GM04504 (cell line): ENCODE measurements at places on chromosomes 4 and X.
A peak's percentile ranks its signal among the peaks of the same experiment; 100 is the strongest.

- peak; percentile 29 for DNase-seq
These were observed 1299.9 kb downstream of the C4orf33 start for GRCh38 chr4:130395871-130396270.

GRCh38 chr4:186701273-186701672 lies 22.4 kb downstream of the FAT1 start:
- DNase-seq: no peak

DNA sequence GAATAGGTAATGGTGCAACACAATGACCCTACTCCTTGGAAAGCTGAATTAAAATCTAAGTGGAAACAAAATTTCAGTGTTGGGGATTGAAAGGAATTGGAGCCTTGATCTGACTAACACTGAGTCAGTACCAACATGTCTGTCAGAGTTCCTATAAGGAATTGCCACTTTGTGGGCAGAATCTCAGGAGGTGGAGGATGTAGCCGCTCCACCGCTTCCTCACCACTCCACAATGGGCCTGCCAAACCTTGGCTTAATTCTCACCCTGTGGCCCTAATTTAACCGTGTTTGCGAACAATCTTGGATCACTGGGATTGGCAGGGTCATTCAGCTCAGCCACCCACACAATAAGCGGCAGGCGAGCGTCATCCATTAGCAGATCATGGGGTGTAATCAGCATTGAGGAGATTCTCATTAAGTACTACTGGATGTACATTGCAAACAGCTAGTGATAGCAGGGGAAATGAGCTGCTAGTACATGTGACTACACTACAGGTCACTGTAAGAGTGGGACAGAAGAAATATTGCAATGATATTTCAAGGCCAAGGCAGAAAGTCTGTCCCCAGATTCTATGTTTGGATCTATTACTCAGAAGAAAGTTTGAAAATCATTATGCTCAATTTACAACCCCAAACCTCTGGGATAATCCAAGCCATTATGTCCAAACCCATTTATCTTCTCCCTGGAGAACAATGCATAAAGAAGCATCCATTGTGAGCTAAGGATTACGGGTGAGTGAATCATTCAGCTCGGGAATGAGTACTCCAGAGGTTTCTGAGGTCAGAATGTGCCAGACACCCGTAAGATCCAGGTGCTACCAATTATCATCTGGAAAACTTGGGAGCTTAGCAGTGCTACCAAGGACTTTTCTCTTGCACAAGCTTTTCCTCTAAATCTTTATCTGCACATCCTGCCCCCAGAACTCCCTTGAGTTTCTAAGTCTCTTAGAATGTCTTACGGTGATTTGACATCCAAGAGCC lies 5.8 kb downstream of the SRPX start:
- peak; percentile 79 for DNase-seq

- no peak for DNase-seq
These were observed 168.2 kb downstream of the ZNF518B start for GRCh38 chr4:10288830-10289537.

GRCh38 chrX:56572975-56573374 lies 9.5 kb downstream of the UBQLN2 start:
- DNase-seq: no peak

GRCh38 chr4:120874792-120875774 lies 47.4 kb downstream of the PRDM5 start:
- DNase-seq: no peak

- DNase-seq: no peak
These were observed 49.2 kb downstream of the PJA1 start for GRCh38 chrX:69116077-69116476.

DNA sequence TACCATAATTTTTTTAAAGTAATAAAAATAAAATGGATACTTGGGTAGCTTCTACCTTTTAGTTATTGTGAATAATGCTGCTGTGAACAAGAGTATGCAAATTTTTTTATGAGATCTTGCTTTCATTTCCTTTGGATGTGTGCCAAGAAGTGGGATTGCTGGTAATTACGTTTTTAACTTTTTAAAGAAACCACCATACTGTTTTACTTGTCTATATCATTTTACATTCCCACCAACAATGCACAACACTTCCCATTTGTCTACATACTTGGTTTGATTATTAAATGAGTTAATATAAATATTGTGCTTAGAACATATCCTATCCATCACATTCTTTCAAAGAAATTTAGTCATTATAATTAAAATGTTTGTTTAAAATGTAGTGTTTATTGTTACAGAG lies 3.9 kb upstream of the SULT1B1 start:
- no peak for DNase-seq

GRCh38 chr4:123495530-123495929 lies 98.9 kb downstream of the SPRY1 start:
- DNase-seq: no peak

DNA sequence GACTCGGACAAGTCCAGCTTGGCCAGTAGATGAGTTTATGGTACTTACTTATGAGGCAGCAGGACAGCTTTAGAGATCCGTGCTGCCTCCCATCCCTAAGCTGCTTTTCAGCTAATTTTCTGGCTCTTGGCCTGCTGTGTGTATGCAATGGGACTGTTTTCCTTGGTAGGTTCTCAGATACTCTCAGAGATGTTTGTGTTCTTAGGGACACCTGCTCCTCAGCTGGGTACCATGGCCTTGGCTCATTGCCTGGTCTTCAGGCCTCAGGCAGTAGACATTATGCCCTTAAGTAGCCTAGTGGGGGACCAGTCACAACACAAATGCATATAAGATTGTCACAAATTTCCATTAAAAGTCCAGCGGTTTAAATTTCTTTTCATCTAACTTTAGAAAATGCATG lies 688.0 kb downstream of the PCDH7 start:
- no peak for DNase-seq

- peak; percentile 28 for DNase-seq
These were observed 180.6 kb upstream of the NUDT6 start for GRCh38 chr4:123102897-123103471.

DNA sequence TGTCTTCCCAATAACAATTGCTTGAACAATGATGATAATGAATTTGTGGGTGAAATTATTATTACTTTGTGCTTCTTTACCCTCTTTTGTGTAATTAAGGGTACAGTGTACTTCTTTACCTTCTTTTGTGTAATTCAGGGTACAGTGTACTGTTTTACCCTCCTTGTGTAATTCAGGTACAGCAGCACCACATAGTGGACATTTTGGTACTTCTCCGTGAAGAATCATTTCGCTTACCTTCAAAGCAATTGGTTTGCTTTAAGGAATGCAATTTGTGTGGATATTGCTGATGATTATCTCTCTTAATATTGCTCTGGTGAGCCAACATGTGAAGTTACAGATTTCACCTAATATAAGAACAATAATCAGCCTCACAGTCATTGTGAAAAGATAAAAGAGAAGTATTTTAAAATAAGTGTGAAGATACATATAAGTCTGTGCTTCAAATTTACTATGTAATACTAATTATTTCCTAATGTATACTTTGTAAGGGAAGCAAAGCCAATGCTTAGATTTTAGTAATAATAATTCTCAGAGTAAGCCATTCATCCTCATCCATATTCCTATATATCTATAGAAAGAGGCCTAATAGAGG lies 27.2 kb upstream of the SEC24B start:
- DNase-seq: peak; percentile 21

- DNase-seq: no peak
These were observed 44.8 kb downstream of the PDS5A start for GRCh38 chr4:39932776-39933402.

- no peak for DNase-seq
These were observed at the start of gene MSANTD1 for GRCh38 chr4:3248811-3249661. Gene MSANTD1, plus strand, starts transcription at chr4:3249159. Its CDS starts 64 bp downstream, at chr4:3249223.

GRCh38 chrX:101117701-101118100 lies 19.7 kb downstream of the CENPI start:
- DNase-seq: peak; percentile 5

- no peak for DNase-seq
These were observed 9.8 kb upstream of the ATP2B3 start for GRCh38 chrX:153507484-153508178.
